ENCODE measurements at places on chromosomes 5 and 9.

DNA sequence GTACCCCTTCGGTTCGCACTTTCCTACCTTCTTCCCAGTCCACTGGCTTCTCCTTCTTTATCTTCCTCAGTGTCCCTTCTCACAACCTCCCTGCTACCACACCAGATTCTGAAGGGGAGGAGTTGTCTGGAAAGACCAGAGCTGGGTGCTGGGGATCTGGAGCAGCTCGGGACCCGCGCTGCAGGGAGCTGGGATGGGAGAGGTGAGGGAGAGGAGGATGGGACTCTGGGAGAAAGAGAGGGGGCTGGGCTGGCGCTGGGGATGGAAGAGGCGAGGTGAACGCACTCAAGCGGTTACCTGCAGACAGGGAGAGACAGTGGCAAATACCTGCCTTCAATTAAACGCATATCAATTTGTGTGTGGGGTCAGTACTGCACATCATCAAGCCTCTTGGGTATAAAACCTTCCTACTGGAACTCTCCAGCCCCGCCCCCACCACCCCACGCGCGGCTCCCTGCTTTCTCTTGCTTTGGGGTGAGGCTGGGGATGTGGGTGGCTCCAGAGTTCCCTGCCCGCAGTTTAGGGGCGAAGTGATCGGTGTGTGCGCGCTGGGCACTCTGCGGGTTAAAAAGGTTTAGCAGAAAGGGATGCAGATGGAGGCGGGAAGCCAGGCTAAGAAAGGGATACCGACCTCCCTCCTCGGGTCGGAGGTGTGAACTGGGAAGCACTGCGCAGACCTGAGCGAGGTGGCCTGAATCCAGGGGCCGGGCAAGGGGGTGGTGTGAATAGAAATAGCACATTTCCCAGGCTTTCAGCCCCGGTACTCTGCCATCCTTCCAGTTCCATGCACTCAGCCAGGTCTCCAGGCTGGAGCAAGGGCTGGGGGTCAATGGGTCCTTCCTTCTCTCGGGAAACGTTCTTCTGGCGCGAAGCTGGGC is 977 bp upstream of the PAM start:
- DNase-seq = no peak

GRCh38 chr5:132072528-132072927 is 1.1 kb upstream of the CSF2 start:
- DNase-seq = no peak

- DNase-seq = no peak
These were observed 20.2 kb upstream of the RPL26L1 start for GRCh38 chr5:172939071-172939470.

DNA sequence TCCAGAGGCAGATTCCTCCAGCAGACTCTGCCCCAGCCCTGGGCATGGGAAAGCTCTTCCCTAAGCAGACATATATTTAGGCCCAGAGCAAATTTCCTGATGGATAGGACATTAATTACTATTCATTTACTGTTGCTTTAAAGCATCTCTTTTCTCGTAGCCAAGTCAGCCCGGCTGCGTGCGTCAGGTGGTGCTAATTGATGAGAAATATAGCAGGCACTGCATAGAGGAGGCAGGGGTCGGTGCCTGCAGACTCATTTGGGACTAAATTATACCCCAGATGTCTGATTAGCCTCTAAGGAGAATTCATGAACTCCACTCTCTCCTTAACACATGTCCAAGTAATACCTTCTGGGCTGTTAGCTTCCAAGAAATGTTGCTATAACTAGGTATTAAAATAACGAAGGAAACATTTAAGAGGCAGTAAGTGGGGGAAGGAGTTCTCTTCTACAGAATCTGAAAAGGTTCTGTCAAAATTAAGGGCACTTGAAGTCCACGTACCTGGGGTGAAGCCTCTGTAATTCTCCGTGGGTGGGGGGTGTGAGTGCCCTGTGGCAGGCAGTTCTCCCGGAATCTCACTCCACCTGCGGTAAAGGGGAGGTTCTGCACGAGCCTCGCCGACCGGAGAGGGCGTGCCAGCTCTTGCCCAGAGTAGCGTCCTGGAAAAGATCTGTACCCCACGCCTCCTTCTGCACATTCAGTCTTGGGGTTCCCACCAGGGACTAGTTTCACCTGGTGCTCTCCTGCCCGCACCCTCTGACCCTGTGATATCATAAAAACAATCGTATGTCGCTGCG is 115.9 kb upstream of the FCN2 start:
- DNase-seq = no peak

DNA sequence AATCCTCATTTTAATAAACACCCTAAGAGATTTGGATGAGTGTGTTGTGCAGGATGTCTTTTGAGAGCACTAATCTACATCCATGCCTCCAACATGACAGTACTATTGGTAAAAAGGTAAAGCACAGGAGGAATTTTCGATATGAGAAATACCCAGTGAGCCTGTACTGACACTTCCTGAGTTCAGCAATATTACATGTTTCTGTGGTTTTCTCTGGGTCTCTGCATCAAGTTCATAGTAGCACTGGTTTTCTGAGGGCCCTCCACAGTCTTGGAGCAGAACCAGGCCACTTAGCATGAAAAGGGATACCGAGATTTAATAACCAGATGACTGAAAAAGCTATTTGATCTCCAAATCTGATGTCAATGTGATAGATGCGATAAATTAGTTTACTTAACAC is 524.1 kb downstream of the TMEM38B start:
- DNase-seq = no peak

DNA sequence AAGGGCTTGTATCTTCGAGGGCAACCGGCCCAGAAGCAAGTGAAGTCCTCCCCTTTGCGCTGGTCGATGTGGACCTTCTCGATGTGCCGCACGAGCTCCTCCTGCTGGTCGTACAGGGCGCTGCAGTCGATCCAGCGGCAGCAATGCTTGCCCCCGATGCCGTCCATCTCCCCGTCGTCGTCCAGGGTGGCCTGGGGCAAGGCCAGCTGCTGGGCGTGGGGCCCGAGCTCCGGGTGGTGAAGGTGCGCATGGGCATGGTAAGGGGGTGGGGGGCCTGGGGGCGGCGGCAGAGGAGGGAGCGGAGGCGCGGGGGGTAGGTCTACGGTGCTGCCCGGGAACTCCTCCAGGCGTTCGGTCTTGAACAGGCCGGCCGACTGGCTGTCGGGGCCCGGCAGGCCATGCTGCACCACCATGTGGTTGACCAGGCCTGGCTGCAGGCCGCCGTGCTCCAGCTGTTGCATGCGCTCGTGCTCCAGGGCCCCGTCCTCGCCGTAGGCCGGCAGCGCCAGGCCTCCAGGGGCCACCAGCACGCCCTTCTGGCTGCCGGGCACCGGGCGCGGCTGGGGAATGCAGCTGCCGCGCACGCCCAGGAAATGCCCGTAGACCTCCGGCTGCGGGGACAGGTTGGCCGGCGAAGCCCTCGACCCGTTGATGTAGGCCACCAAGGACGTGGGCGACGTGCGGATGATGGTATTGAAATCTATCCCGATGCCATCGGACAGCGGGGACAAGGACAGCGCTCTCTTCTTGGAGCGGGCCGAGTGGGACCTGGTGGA is 181.8 kb downstream of the GLIS3 start:
- DNase-seq = peak; percentile 59

GRCh38 chr9:26746357-26747072 is 146.1 kb downstream of the CAAP1 start:
- no peak for DNase-seq

GRCh38 chr9:20209391-20210340 is 412.6 kb downstream of the MLLT3 start:
- DNase-seq = no peak

GRCh38 chr9:110131499-110131898 is 76.5 kb downstream of the C9orf152 start:
- DNase-seq = no peak

DNA sequence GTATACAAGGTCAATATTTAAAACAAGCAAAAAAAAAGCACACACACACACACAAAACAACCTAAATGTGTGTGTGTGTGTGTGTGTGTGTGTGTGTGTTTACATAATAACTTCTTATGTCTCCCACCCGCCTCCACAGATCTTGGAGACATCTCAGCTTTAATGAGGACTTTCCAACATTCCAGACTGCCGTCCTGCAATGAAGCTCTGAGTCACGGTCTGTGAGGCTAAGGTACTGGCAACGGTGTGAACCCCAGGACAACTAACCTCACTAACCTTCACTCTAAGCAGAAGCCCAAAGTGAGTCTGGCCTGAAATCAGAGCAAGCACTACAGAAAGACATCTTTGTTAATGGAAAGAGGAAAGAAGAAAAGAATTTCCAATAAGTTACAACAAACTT is 22.3 kb downstream of the ZNF474 start:
- no peak for DNase-seq

GRCh38 chr5:94709277-94709676 is 90.8 kb downstream of the SLF1 start:
- no peak for DNase-seq

DNA sequence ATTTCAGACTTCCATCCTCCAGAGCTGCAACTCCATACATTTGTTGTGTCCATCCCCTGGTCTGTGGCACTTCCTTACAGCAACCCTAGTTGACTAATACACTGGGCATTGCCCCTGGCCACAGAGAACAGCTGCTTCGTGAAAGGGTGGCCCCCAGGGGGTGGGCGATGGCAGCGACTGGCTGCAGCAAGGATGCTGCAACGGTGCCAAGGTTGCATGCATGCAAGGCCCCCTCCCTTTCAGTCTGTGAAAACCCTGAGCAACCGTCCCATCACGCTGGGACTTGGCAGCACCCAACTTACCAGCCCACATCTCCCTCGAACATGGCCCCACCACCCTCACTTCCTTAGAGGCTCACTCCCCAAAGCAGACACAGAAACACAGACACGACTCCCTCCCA is 162.5 kb downstream of the MED10 start:
- DNase-seq = no peak
